ENCODE measurements at places on chromosomes 16 and 17. TPM values are rescaled to one million over a fixed set of nuclear protein-coding genes. Genes with fewer than 3 reads are reported as not detected.

GRCh38 chr16:47726031-47726675 lies 265.0 kb downstream of the PHKB start:
- H3K27me3 ChIP-seq = no peaks in the 10 kb centered on the region
- no peaks in the 10 kb centered on the region for H3K36me3 ChIP-seq
- no peaks in the 10 kb centered on the region for H3K4me1 ChIP-seq
- no peak overlapping the region for H3K27ac ChIP-seq

DNA sequence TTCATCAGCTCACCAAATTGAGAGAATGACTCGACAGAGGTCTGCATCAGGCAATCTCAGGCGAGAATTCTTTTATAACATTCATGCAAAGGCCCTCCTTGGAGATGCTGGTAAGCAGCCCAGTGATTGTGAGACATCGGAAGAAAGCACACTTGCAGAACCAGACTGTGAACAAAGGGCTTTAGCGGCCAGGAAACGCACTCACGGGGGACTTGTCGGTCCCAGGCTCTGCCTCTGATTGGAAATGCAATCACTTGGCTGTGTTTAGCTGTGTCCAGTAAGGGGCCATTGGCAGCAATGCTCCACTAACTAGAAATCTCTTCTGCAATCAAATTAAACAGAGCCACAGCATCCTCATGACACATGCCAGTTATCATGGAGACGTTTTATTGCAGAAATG lies 226.7 kb upstream of the CDH13 start:
- H3K36me3 ChIP-seq = no peaks in the 10 kb centered on the region
- no peak overlapping the region for H3K4me3 ChIP-seq
- H3K27ac ChIP-seq = no peak overlapping the region
- H3K4me1 ChIP-seq = no peaks in the 10 kb centered on the region
- H3K27me3 ChIP-seq = peaks cover 2% of the 10 kb centered on the region

- H3K4me1 ChIP-seq = peaks cover 18% of the 10 kb centered on the region
- DNase-seq = peak; percentile 45
- H3K4me3 ChIP-seq = no peak overlapping the region
Observed at GRCh38 chr17:78106211-78106610, 22.3 kb downstream of the TMC6 start.

- H3K36me3 ChIP-seq = no peaks in the 10 kb centered on the region
- DNase-seq = no peak
- H3K4me3 ChIP-seq = peak overlapping the region; percentile 28
- H3K27ac ChIP-seq = peak overlapping the region; percentile 92
- H3K27me3 ChIP-seq = no peaks in the 10 kb centered on the region
- H3K4me1 ChIP-seq = peaks cover 51% of the 10 kb centered on the region
Observed at GRCh38 chr17:1765576-1765975, 3.7 kb downstream of the SERPINF1 start.

NPIPB13 gene
- 2.0 TPM for polyA plus RNA-seq

DNA sequence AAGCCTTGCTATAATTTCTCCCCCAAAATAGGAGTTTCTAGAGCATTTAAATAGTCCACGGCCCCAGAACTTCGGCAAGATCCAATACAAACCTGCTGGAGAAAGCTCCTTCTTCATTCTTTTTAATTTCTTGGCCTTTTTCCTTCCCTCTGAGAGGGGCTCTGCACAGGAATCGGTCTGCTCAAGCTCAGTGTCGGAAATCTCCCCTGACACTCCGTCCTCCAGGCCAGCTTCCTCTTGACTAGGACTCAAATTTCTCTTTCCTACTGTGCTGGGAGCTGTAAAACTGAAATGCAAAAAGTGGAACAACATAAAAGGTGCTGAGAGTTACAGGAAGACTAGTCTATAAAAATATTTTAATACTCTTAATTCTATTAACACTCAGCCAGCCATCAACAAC lies 183.3 kb downstream of the PARN start:
- H3K4me1 ChIP-seq = peaks cover 6% of the 10 kb centered on the region
- no peaks in the 10 kb centered on the region for H3K27me3 ChIP-seq
- H3K36me3 ChIP-seq = no peaks in the 10 kb centered on the region
- H3K27ac ChIP-seq = no peak overlapping the region
- H3K4me3 ChIP-seq = no peak overlapping the region
- DNase-seq = no peak

- H3K27me3 ChIP-seq = no peaks in the 10 kb centered on the region
- no peak overlapping the region for H3K4me3 ChIP-seq
- no peak for DNase-seq
- no peak overlapping the region for H3K27ac ChIP-seq
Observed at GRCh38 chr17:43220511-43221125, 7.8 kb downstream of the CCDC200 start.

TBX2 gene
- 3.5 TPM for polyA plus RNA-seq

DNA sequence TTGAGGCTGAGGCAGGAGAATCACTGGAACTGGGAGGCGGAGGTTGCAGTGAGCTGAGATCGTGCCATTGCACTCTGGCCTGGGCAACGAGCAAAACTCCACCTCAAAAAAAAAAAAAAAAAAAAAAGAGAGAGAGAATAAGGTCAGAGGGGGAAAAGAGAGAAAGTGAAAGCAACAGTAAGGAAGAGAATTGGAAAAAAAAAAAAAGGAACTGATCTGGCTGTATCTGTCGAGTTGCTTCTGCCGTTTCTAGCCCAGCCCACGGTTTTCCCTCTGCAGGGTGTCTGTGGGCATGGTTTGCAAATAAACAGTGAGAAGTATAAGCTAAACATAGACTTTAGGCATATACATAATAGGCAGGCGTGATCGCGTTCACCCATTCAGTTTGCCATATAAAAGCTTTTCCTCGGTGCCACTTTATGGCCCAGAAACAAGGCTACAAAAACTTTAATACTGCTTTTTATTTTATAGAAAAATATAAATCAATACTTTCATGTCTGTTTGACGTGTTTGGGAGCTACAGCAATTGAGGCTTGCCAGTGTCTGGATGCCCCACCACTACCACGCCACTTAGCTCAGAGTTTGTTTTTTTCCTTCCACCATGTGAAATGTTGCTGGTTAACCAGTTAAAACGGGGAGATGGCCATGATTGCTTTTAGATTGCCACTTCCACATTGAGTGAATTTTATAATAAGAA lies 436.7 kb downstream of the MAF start:
- H3K27ac ChIP-seq = no peak overlapping the region
- H3K4me3 ChIP-seq = no peak overlapping the region
- DNase-seq = no peak
- H3K36me3 ChIP-seq = no peaks in the 10 kb centered on the region

- no peak overlapping the region for H3K4me3 ChIP-seq
- no peak for DNase-seq
- H3K27ac ChIP-seq = no peak overlapping the region
- H3K27me3 ChIP-seq = no peaks in the 10 kb centered on the region
- no peaks in the 10 kb centered on the region for H3K36me3 ChIP-seq
Observed at GRCh38 chr16:30457743-30458560, 12.3 kb upstream of the SEPHS2 start.

- peaks cover 32% of the 10 kb centered on the region for H3K4me1 ChIP-seq
- H3K36me3 ChIP-seq = peaks cover 25% of the 10 kb centered on the region
- H3K4me3 ChIP-seq = peak overlapping the region; percentile 94
- peak overlapping the region; percentile 93 for H3K27ac ChIP-seq
Observed at GRCh38 chr17:2030779-2031163, 818 bp downstream of the DPH1 start.

ZP2 gene
- polyA plus RNA-seq = not detected

TRPV3 gene
- 0.32 TPM for polyA plus RNA-seq

- H3K27ac ChIP-seq = peak overlapping the region; percentile 30
- no peak overlapping the region for H3K4me3 ChIP-seq
- no peaks in the 10 kb centered on the region for H3K36me3 ChIP-seq
Observed at GRCh38 chr16:79607587-79607986, 7.0 kb upstream of the MAF start.

DNA sequence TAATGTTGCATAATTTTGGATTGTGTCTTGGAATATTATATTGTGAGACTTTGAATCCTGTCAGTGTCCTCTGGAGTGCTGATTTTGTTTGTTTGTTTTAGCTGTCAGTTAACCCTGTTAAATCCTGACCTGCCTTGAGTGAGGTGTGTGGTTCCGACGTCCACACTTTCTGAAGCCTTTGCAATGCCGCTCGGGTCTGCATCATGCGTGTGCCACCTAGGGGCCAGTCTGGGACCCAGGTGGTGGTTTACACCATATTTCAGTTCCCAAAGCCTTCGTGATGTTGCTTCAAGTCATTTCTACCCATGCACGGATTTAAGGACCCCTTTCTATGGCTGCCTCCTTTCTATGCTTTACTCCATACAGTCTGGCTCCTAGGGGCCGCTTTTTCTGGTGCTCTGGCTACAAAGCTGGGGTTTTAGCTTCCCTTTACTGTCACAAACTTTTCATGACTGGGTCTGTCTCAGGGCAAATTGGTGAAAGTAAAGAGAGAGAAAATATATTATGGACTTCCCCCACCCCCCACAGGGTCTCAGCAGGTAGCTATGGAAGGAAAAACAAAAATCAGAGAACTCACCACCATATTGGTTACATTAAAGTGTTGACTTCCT lies 11.4 kb upstream of the OR4D1 start:
- H3K27me3 ChIP-seq = peaks cover 13% of the 10 kb centered on the region
- no peak overlapping the region for H3K4me3 ChIP-seq
- no peaks in the 10 kb centered on the region for H3K4me1 ChIP-seq
- no peaks in the 10 kb centered on the region for H3K36me3 ChIP-seq

GRCh38 chr16:79261481-79261940 lies 339.0 kb downstream of the MAF start:
- H3K27ac ChIP-seq = no peak overlapping the region
- H3K27me3 ChIP-seq = no peaks in the 10 kb centered on the region

DNA sequence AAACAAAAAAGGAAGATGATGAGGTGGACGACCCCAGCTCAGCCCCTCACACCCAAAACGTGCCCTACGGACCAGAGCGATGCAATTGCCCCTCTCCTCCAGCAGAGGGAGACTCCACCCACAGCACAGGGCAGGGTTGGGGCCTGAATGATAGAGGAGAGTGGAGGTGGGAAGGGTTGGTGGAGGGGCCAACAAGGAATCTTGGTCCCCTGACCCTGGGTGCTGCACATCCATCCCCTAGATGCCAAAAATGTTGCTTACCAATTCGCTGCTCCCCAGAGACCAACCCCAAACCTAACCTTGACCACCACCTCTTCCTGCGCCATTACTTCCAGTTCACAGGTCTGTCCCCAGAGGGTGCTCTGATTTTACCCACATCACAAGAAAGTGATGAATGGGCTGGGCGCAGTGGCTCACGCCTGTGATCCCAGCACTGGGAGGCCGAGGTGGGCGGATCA lies 12.9 kb downstream of the P2RX5 start:
- H3K27me3 ChIP-seq = no peaks in the 10 kb centered on the region
- H3K27ac ChIP-seq = no peak overlapping the region
- H3K4me3 ChIP-seq = no peak overlapping the region
- no peaks in the 10 kb centered on the region for H3K36me3 ChIP-seq
- no peak for DNase-seq
- no peaks in the 10 kb centered on the region for H3K4me1 ChIP-seq

DNA sequence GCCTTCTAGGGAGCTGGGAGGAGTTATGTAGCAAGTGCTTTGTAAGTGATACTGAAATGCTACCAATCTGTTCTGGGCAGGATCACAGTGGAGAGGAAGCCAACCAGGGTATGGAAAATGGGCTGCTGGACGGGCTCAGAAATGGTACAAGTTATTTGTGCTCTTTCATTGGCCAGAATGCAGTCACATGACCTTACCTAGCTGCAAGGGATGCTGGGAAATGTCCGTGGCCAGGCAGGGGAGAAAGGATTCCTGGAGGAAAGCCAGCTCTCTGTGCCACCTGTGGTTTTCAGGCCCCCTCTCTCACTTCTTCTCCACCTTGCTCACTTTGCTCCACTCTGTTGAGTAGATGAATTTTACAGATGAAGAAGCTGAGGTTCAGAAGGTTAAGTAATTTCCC lies 4.8 kb downstream of the EEF2K start:
- peak overlapping the region; percentile 89 for H3K27ac ChIP-seq
- no peak for DNase-seq
- H3K36me3 ChIP-seq = no peaks in the 10 kb centered on the region
- no peak overlapping the region for H3K4me3 ChIP-seq
- peaks cover 57% of the 10 kb centered on the region for H3K4me1 ChIP-seq

CLEC18B gene
- polyA plus RNA-seq = not detected

NETO2 gene
- polyA plus RNA-seq = 30.5 TPM

- no peak overlapping the region for H3K27ac ChIP-seq
- no peak overlapping the region for H3K4me3 ChIP-seq
- H3K27me3 ChIP-seq = no peaks in the 10 kb centered on the region
Observed at GRCh38 chr16:20203272-20203671, 124.0 kb downstream of the GP2 start.

- peaks cover 14% of the 10 kb centered on the region for H3K36me3 ChIP-seq
- peaks cover 4% of the 10 kb centered on the region for H3K27me3 ChIP-seq
- DNase-seq = no peak
- H3K27ac ChIP-seq = peak overlapping the region; percentile 16
- no peak overlapping the region for H3K4me3 ChIP-seq
Observed at GRCh38 chr17:64355536-64356303, 34.9 kb downstream of the PECAM1 start.

DNA sequence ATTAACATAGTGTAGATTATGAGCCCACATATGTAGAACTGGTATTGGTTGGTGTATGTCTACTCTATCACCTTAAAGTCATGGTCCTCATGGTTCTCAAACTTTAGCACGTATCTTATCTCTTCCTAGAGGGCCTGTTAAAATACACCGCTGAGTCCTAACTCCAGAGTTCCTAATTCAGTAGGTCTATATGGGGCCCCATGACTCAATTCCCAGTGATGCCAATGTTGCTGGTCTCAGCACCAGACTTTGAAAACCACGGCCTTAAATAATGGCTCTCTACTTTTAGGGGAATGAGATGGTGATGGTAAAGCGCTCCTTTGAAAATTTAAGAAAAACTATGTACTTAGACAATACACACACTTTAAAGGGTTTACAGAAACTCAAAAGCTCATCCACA lies 36.6 kb downstream of the SMURF2 start:
- no peaks in the 10 kb centered on the region for H3K36me3 ChIP-seq
- no peak overlapping the region for H3K27ac ChIP-seq
- no peaks in the 10 kb centered on the region for H3K27me3 ChIP-seq
- H3K4me3 ChIP-seq = no peak overlapping the region
- peaks cover 14% of the 10 kb centered on the region for H3K4me1 ChIP-seq

DNA sequence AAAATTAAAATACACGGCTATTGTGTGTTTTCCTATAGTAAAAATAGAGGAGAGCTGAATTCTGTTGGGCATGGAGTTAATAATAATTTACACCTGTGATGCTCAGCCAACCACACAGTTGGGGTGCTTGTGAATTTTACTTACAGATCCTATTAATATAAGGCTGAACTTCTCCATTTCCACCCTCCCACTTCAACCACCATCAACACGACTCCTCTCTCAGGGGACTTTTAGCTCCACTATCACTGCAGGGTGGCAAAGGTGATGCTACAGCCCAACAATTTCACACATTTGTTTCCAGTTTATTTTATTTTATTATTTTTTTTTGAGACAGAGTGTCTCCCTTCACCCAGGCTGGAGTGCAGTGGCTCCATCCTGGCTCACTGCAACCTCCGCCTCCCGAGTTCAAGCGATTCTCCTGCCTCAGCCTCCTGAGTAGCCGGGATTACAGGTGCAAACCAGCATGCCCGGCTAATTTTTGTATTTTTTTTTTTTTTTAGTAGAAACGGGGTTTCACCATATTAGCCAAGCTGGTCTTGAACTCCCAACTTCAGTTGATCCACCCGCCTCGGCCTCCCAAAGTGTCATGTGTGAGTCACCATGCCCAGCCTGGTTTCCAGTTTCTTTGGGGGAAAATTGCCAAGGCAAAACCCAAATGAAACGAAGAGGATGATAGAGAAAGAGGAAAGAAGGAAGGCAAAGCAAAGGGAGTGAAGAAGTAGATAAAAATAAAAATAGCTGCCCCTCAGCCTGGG lies 57.9 kb downstream of the GNA13 start:
- no peak overlapping the region for H3K4me3 ChIP-seq
- no peaks in the 10 kb centered on the region for H3K27me3 ChIP-seq
- DNase-seq = no peak
- H3K27ac ChIP-seq = no peak overlapping the region

GRCh38 chr16:72932050-72932449 lies 115.9 kb downstream of the ZFHX3 start:
- H3K27me3 ChIP-seq = no peaks in the 10 kb centered on the region
- no peaks in the 10 kb centered on the region for H3K36me3 ChIP-seq
- peak overlapping the region; percentile 34 for H3K27ac ChIP-seq

ZG16 gene
- 0.01 TPM for polyA plus RNA-seq
